ENCODE measurements at places on chromosomes 4 and X. TPM values are rescaled to one million over a fixed set of nuclear protein-coding genes. Genes with fewer than 3 reads are reported as not detected.

- no peaks in the 10 kb centered on the region for H3K4me1 ChIP-seq
- H3K27me3 ChIP-seq: no peaks in the 10 kb centered on the region
- H3K27ac ChIP-seq: no peak overlapping the region
- no peak for DNase-seq
- H3K4me3 ChIP-seq: no peak overlapping the region
These were observed 74.3 kb upstream of the NAP1L5 start for GRCh38 chr4:88771883-88772450.

DNA sequence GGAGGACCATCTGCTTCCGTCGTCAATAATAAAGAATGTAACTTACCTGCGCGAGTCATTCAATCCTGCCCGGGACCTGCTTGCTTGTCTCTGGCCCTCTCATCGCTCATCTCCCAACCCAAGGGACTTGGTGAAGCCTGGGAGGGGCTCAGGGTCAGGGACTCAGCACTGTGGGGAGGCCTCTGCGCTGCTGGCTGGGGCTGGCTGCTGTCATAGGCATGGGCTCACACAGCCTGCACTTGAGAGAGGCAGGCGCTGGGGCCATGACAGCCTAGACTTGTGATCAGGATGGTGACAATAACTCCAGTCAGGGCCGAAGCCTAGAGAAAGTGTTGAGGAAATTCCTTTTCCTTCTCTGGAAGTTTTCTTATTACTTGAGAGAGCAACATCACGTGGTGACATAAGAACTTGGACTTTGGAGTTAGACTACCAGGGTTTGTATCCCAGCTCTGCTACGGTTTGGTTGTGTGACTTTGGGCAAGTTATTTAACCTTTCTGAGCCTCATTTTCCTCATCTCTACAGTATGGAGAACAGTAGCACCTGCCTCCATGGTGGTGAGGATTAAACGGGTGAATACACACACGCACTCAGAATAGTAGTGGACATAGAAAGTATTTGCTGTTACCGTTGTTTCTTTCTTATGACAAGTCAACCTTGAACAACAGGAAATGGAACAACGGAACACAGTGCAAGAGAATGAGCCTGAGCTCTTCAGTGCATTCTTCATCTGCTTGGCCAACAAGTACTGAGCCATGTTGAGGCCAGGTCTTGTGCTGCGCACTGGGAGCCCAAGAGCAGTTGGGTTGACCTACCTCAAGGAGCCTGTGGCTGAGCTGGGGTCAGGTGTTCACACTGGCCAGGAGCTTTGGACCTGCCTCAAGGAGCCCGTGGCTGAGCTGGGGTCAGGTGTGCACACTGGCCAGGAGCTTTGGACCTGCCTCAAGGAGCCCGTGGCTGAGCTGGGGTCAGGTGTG, 60.5 kb downstream of the TBC1D14 start:
- H3K4me3 ChIP-seq: no peak overlapping the region
- no peaks in the 10 kb centered on the region for H3K36me3 ChIP-seq
- no peak overlapping the region for H3K27ac ChIP-seq
- DNase-seq: no peak
- peaks cover 22% of the 10 kb centered on the region for H3K4me1 ChIP-seq

GRCh38 chr4:8938623-8939022, 67.0 kb upstream of the HMX1 start:
- no peaks in the 10 kb centered on the region for H3K4me1 ChIP-seq
- H3K27ac ChIP-seq: no peak overlapping the region
- no peaks in the 10 kb centered on the region for H3K27me3 ChIP-seq
- H3K4me3 ChIP-seq: no peak overlapping the region

- no peaks in the 10 kb centered on the region for H3K36me3 ChIP-seq
- no peaks in the 10 kb centered on the region for H3K27me3 ChIP-seq
- H3K27ac ChIP-seq: no peak overlapping the region
These were observed 200.6 kb downstream of the BCOR start for GRCh38 chrX:39896951-39897740.

GRCh38 chrX:14362721-14363120, 166.6 kb upstream of the GLRA2 start:
- no peaks in the 10 kb centered on the region for H3K36me3 ChIP-seq
- no peak for DNase-seq
- no peak overlapping the region for H3K27ac ChIP-seq
- H3K27me3 ChIP-seq: no peaks in the 10 kb centered on the region
- H3K4me1 ChIP-seq: no peaks in the 10 kb centered on the region
- H3K4me3 ChIP-seq: no peak overlapping the region

DNA sequence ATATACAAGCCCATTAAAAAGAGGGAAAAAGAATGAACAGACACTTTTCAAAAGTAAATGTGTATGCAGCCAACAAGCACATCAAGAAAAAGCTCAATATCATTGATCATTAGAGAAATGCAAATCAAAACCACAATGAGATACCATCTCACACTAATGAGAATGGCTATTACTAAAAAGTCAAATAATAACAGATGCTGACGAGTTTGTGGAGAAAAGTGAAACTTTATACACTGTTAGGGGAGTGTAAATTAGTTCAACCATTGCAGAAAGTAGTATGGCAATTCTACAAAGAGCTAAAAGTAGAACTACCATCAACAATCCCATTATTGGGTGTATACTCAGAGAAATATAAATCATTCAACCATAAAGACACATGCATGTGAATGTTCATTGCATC, 203.0 kb downstream of the ARAP2 start:
- peaks cover 16% of the 10 kb centered on the region for H3K4me1 ChIP-seq
- no peaks in the 10 kb centered on the region for H3K36me3 ChIP-seq
- no peaks in the 10 kb centered on the region for H3K27me3 ChIP-seq
- DNase-seq: no peak
- no peak overlapping the region for H3K4me3 ChIP-seq

DNA sequence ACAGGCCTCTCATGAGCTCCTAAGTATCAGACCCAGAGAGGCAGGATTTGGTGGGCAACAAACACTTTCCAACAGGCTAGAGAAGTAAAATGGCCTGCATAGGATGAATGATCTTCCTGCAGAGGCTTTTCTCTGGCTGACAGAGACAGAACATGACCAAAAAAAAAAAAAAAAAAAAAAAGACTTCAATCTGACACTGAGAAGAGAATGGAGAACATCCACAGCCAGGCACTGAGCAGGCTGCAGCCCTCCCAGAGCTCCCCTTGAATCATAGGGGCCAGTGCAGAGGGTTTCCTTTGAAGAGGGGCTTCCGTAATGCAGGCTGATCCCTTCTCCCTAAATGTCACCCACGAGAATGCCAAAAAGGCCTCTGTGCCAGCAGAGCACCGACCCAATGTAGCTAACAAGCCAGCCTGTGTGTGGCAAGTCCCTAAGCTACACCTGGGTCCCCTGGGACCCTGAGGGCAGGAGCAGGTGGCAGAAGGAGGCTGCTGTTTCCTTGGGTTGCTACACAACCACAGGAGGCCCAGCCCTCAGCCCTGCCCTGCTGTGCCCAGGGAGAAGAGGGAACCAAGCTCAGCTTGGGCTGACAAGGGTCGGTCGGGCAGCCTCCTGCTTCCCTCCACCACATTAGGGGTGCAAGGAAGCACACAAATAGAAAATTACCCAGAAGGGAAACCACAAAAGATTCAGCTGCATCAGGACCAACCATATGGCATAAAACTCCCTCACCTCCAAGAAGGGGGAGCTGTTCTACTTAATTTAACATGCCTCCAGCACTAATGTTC, 55.6 kb downstream of the MAP7D2 start:
- no peaks in the 10 kb centered on the region for H3K27me3 ChIP-seq
- DNase-seq: no peak
- H3K4me3 ChIP-seq: no peak overlapping the region
- H3K36me3 ChIP-seq: no peaks in the 10 kb centered on the region
- H3K4me1 ChIP-seq: no peaks in the 10 kb centered on the region
- H3K27ac ChIP-seq: no peak overlapping the region

GRCh38 chr4:61517144-61517543, 317.0 kb downstream of the ADGRL3 start:
- H3K27me3 ChIP-seq: no peaks in the 10 kb centered on the region
- no peak for DNase-seq
- no peak overlapping the region for H3K4me3 ChIP-seq
- no peaks in the 10 kb centered on the region for H3K36me3 ChIP-seq

GRCh38 chr4:53459548-53459947, 82.1 kb downstream of the FIP1L1 start:
- DNase-seq: no peak
- H3K36me3 ChIP-seq: peaks cover 25% of the 10 kb centered on the region
- H3K27me3 ChIP-seq: no peaks in the 10 kb centered on the region
- H3K27ac ChIP-seq: no peak overlapping the region

- H3K4me1 ChIP-seq: no peaks in the 10 kb centered on the region
- no peaks in the 10 kb centered on the region for H3K27me3 ChIP-seq
- no peaks in the 10 kb centered on the region for H3K36me3 ChIP-seq
- H3K4me3 ChIP-seq: no peak overlapping the region
These were observed 289.4 kb downstream of the TRAM1L1 start for GRCh38 chr4:116796022-116796421.

GRCh38 chr4:30920043-30920442, 199.9 kb downstream of the PCDH7 start:
- H3K36me3 ChIP-seq: no peaks in the 10 kb centered on the region
- H3K27ac ChIP-seq: no peak overlapping the region
- H3K4me3 ChIP-seq: no peak overlapping the region
- DNase-seq: no peak
- H3K27me3 ChIP-seq: no peaks in the 10 kb centered on the region
- no peaks in the 10 kb centered on the region for H3K4me1 ChIP-seq

DNA sequence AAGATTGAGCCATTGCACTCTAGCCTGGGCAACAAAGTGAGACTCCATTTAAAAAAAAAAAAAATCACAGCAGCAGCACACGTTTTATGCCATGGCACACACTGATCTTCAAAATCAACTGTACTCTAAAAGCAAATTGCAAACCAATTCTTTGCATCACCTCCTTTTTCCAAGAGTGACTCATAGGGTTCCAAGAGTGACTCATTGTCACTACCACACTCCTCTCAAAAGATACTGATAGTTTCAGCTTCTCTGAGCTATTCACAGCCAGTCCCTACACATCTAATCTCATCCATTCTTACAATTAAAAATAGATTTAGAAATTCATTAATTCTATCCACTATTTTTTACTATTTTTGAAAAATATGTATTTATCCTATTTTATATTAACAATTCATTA, 1494.9 kb upstream of the AGA start:
- no peak overlapping the region for H3K4me3 ChIP-seq
- no peaks in the 10 kb centered on the region for H3K27me3 ChIP-seq
- no peak for DNase-seq
- H3K4me1 ChIP-seq: no peaks in the 10 kb centered on the region
- no peaks in the 10 kb centered on the region for H3K36me3 ChIP-seq

DNA sequence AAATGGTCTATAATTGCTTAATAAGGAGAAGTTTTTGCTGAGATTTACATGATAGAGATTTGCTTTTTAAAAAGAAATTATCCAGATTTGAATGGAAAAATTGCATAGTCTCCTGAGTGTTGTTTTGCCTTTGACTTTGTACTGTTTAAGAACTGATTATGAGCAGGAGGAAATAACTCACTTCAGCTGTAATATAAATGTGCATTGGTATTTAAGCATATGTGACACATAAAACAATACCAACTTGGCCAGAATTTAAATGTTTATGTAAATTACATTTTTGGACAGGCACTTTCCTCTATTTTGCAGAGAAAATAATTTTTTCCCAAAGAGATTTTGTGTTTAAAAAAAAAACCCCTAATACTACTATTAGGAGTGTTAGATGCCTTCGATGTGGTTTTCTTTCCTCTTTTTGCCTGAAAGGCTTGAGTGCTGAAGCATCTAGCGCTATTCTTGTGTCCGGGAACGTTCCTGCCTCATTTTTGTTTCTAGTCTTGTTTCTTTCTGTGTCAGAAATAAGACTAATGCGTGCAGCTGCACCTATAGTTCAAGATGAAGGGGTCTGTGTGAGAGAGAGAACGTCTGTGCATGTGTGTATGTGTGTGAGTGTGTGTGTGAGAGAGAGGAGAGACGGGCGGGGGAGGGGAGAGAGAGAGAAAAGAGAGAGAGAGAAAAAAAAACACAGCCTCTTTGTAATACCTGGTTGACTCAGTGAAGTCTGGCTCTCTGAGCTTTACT, 60.8 kb downstream of the TBL1X start:
- H3K27me3 ChIP-seq: no peaks in the 10 kb centered on the region
- no peak for DNase-seq
- no peaks in the 10 kb centered on the region for H3K4me1 ChIP-seq
- H3K4me3 ChIP-seq: no peak overlapping the region

- H3K27me3 ChIP-seq: no peaks in the 10 kb centered on the region
- peak overlapping the region; percentile 72 for H3K4me3 ChIP-seq
- DNase-seq: no peak
- H3K27ac ChIP-seq: peak overlapping the region; percentile 95
- H3K4me1 ChIP-seq: peaks cover 35% of the 10 kb centered on the region
- H3K36me3 ChIP-seq: no peaks in the 10 kb centered on the region
These were observed 963 bp upstream of the USO1 start for GRCh38 chr4:75723163-75724065.

GRCh38 chr4:88910101-88910500, 146.9 kb downstream of the FAM13A start:
- no peak overlapping the region for H3K4me3 ChIP-seq
- no peaks in the 10 kb centered on the region for H3K36me3 ChIP-seq
- H3K27me3 ChIP-seq: no peaks in the 10 kb centered on the region
- no peak overlapping the region for H3K27ac ChIP-seq
- DNase-seq: no peak

GRCh38 chr4:134540588-134540987, 339.0 kb upstream of the PABPC4L start:
- H3K27me3 ChIP-seq: no peaks in the 10 kb centered on the region
- H3K4me1 ChIP-seq: no peaks in the 10 kb centered on the region
- DNase-seq: no peak
- no peak overlapping the region for H3K4me3 ChIP-seq

- H3K36me3 ChIP-seq: no peaks in the 10 kb centered on the region
- no peak for DNase-seq
- H3K4me3 ChIP-seq: peak overlapping the region; percentile 7
- no peaks in the 10 kb centered on the region for H3K4me1 ChIP-seq
- no peaks in the 10 kb centered on the region for H3K27me3 ChIP-seq
These were observed 328.6 kb downstream of the ARHGAP10 start for GRCh38 chr4:148060264-148061140.

- DNase-seq: no peak
- H3K27ac ChIP-seq: no peak overlapping the region
- no peak overlapping the region for H3K4me3 ChIP-seq
- H3K4me1 ChIP-seq: no peaks in the 10 kb centered on the region
- H3K36me3 ChIP-seq: no peaks in the 10 kb centered on the region
These were observed 33.0 kb downstream of the PLAC1 start for GRCh38 chrX:134625315-134625718.

ODAPH gene
- not detected for total RNA-seq

IQCM gene
- total RNA-seq: not detected

CXCL9 gene
- not detected for total RNA-seq

PSAPL1 gene
- not detected for total RNA-seq

OPRPN gene
- not detected for total RNA-seq

RASL11B gene
- total RNA-seq: 0.26 TPM

USP46 gene
- total RNA-seq: 4.2 TPM

RHOXF2B gene
- not detected for total RNA-seq

BEX5 gene
- not detected for total RNA-seq

AWAT2 gene
- not detected for total RNA-seq

GPR82 gene
- total RNA-seq: 0.44 TPM

KLB gene
- 17.6 TPM for total RNA-seq

IQSEC2 gene
- total RNA-seq: 2.8 TPM

Measured in right lobe of liver (tissue), 6 donors.